Stimulated activated CD8-positive, alpha-beta memory T cell treated with anti-CD3 and anti-CD28 coated beads, Interleukin-2, amount 100 ng/mL, for 1 hour (primary cell): ENCODE measurements at places on chromosomes 12 and 14.
A peak's percentile ranks its signal among the peaks of the same experiment; 100 is the strongest.

GRCh38 chr14:32724867-32725471 is 213.7 kb upstream of the NPAS3 start:
- no peak for DNase-seq

- no peak for DNase-seq
Observed at GRCh38 chr12:132259364-132259871, 70.0 kb downstream of the GALNT9 start.

DNA sequence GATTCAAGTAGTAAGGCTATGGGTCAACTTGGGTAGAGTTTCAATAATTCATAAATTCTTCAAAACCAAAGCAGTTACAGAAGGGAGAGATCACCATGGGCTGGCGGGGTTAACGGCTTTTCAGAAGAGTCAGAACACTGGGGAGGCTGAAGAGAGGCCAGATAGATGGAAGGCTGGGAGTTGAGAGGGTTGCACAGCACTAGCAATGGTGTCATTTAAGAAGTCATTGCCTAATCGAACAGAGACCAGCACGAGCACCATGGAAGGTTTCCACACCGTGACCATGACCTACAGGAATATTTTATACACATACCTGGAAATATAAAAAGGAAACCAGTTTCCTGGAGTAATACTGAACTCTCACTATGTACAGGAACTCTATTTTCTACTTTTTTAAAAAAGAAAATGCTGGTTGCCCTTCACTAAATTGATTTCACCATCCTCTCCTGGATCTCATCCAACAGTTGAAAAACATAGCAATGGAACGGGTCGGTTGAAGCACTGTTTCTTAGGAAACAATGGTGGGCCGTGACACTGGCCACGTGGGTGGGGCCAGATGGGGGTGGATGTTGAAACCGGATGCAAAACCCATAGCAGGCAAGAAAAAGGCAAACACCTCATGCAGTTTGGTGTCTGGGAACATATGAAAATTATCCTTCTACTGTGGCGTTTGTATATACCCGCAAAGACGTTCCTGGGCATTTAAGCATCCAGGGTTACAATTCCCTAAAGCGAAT is 38.0 kb upstream of the RIN3 start:
- DNase-seq: no peak

DNA sequence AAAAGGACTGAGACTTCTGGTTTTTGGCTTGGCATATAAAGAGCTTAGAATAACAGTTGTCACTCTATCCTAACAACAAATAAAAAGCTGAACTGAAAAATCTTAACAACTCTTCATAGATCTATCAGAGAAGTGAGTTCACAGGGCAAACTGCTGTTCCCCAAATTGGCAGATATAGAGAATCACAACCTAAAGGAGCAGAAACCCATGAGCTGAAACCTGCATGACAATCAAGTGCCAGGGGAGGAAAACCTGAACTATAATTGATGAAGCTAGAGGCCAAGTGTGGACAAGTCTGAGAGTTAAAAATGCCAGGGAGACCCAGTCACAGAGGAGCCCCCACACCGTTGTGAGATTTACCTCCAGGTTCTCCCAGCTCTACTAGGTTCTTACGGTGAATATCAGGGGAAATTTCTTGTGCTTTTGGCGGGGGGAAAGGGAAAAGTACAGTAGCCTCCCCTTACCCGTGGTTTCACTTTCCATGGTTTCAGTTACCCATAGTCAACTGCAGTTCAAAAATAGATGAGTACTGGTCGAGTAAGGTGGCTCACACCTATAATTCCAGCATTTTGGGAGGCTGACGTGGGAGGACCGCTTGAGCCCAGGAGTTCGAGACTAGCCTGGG is 53.9 kb downstream of the ATF7 start:
- no peak for DNase-seq

DNA sequence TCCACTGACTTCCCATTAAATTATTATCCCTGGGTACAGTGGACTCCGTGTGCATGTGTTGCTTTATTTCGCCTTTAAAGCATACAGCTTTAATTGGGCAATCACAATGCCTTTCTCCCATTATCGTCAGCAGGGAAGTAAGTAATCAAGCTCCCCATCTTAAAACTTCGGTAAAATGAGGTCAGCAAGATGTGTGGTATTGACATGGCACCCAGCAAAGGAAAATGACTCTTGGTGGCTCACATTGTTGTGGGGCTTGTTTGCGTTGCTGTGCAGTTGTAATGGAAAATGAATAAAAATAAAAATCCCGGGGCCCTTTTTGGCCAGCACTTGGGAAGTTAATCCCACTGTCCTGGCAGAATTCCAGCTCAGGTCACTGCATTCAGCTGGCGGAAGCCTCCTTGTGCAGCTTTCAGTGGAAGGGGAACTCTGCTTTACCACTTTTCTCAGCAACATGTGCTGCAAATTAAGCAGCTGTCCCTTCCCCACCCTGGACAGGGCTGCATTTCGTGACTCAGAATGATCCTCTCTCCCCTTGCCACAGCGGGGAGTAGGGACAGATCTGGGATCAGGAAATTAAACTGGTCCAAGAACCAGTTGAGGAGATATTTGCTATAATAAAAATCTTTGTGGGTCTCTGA is 13.9 kb upstream of the ATP2A2 start:
- no peak for DNase-seq

GRCh38 chr14:91870890-91871289 is 3.6 kb upstream of the TC2N start:
- DNase-seq: no peak

- peak; percentile 75 for DNase-seq
Observed at GRCh38 chr12:91382081-91382543, 199.5 kb upstream of the DCN start.

- no peak for DNase-seq
Observed at GRCh38 chr12:98793121-98793520, 148.0 kb downstream of the APAF1 start.

DNA sequence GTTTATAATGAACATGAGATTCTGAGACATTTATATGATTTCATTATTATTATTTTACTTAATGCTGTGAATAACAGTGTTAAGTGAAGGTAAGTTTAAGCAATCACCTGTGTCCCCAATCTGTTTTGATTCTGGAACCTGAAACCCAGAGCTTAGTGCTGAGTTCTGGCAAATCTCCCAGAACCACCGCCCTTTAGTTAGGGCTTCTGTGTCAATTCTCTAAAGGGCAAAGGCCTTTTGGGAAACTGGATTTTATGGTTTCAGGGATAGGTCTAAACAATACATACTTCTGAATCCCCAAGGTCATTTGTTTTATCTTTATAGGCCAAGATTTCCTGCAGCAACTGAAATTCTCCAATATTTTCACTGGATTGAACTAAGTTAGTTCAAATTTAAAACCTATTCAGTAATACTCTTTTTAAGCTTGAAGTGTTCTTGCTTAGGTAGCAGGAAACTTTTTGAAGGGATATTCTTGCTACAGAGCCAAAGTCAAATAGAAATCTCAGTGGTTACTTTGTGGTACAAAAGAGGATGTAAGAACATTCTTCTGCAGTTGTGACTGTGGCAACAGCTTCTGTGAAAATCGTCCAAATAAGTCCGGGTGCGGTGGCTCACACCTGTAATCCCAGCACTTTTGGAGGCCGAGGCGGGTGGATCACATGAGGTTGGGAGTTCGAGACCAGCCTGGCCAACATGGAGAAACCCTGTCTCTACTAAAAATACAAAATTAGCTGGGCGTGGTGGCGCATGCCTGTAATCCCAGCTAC is 10.0 kb upstream of the PKP2 start:
- no peak for DNase-seq

DNA sequence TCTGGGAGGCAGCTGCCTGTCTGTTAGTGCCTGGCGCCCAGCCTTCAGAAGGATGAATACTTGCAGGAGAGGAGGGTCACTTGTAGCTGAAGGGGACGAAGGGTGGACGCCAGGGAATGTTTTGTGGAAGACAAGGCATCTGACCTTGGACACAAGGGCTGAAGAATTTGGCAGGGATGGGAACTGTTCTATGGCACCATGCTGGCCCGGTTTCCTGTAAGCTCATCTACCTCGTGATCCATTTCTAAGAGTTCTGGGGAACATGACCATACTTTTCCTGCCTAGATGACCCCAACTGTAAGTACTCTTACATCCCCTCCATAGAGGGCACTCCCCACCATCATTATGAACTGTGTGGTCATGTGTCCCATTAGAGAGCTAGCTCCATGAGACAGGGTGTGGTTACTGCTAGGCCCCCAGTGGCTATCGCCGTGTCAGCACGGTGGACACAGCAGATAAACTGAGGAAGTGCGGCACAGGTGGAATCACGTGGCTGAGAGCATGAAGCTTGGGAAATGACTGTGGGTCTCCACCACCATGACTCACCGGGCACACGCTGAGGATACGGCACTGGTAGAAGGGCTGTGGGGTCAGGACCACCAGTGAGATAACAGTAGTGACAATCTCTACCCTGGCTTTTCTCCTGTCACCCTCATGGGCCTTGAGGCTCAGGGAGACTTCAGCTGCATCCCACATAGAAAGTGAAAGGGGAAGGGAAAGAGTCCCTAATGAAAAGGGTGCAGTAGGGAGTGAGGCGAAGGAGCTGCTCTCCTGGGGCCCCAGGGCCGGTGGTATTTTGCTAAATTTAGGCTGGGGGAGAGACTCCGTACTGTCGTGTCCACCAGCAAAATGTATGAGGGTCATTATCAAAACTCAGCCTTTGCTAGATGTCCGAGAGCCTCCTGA is 252.6 kb downstream of the FOXN3 start:
- no peak for DNase-seq

DNA sequence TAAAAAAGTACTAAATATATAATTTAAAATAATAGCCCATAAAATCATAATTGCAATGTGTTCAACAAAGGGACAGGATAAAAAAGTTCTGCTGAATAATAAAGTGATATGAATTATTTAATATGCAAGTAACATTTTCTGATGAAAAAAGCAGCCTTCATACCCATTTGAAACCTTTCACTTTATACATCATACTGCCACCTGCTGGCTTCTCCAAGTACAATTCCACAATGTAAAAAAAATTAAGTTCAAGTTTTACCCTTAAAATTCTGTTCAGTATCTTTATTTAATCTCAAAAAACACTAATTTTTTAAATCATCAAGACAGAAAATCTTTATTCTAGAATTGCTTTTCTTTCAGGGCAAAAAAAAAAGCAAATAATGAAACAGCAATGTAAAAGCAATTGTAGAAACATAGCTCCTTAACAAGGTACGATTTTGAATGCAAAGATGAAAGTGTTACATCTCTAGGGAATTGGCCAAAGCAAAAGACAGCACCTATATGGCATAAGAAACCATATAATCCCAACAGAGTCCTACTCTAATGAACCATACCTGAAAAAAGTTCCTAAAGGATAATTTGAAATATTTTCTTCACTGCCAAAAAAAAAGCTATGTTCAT is 15.0 kb downstream of the MDM1 start:
- no peak for DNase-seq

DNA sequence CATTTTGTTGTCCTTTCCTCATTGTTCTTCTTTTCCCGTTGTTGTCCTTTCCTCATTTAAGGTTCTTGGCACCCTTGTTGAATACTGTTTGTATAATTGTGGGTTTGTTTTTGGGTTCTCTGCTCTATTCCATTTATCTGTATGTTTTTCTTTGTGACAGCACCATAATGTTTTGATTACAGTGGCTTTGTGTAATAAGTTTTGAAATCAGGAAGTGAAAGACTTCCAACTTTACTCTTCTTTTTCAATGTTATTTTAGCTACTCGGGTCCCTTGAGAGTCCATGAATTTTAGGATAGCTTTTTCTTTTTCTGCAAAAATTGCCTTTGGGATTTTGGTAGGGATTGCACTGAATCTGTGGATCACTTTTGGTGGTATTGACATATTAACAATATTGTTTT is 28.1 kb downstream of the ETNK1 start:
- no peak for DNase-seq

DNA sequence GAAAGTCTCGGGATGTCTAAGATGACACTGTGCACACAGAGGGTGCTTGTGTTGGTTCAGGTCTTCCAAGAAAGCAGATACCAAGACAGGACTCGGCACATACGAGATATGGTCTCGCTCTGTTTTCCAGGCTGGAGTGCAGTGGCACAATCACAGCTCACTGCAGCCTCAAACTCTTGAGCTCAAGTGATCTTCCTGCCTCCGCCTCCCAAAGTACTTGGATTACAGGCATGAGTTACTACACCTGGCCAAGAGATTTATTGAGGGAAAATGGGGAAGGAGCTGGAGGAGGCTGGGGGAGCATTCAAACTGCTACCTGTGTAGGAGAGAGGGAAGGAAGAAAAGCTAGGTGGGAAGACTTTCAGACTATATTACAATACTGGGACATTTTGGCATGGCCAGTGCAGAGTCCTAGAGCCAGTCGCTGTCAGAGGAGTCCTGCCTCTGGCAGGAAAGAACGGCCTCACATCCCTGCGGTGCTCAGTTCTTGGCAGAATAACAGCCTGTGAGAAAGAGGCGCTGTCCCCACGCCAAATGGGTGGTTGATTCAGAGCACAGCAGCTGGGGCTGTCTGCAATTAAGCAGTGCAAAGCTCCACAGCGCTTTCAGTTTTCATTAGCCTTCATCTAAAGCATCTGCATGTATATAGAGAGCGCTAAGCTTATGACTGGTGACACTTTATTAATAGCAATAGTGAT is 18.3 kb downstream of the SLC17A8 start:
- DNase-seq: no peak

GRCh38 chr12:70605976-70606375 is 31.3 kb downstream of the PTPRB start:
- DNase-seq: no peak

DNA sequence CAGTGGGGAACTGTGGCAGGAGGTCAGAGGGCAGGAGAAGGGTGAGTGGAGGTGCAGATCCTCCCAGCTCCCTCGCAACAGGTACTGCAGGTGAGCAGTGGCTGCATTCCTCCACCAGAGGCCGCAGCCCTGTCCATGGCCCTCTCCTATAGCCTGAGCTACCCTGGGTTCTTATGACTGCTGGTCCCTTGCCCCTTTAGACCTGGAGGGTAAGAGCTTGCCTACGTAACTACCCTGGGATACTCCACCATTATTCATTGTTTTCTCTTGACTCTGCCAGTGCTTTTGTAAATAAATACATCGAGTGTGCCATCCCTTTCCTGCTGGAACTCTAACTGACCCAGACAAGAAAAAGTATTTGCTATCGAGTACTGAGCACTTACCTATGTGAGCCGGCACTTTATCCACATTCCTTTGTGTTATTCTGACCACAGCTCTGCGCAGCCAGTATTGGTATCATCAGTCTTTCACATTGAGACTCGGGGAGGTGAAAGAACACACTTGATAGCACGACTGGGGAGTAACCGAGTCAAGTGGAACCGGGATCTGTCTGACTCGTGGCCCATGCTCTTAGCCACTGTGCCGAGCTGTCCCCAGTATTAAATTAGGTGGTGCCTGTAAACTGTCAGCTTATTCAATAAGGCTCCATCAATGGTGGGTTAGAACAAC is 38.5 kb downstream of the LTBP2 start:
- no peak for DNase-seq

- DNase-seq: no peak
Observed at GRCh38 chr14:66109426-66109825, 376.7 kb upstream of the CCDC196 start.

GRCh38 chr12:81949841-81950308 is 190.7 kb upstream of the PPFIA2 start:
- DNase-seq: no peak

DNA sequence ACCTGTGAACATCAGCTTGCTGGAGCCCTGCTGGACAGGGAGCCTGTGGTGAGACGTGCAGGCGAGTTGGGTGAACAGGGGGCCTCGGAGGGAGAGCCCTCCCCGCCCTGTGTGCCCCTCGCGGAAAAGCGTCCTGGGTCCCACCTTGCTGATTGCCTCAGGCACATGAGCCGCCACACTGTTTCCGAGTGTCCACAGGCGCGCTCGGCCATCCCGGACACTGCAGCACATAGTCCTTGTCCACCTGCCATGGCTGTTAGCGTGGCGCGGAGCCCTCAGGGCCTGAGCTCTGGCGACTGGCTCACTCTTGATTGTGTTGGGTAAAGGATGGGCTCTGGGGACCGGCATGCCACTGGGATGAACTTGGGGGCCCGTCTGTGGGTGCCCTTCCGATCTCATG is 40.0 kb downstream of the PACS2 start:
- DNase-seq: no peak
